ENCODE measurements at places on chromosomes 6 and 20.
A peak's percentile ranks its signal among the peaks of the same experiment; 100 is the strongest.

DNA sequence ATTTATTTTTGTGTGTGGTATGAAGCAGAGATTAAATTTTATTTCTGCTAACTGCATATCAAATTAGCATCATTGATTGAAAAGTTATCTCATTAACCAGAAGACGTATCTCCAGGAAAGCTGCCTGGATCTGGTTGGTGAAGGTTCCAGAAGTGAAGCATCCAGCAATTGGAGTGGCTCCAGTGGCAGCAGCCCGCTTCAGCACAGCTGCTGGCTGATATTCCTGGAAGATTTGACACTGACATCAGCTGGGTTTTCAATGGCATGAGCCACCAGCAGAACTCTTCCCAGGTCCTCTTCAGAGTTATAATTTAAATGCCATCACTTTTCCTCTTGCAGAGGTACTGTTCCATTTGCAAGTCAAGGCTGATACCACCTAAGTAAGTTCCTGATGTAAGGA is 363.5 kb downstream of the BCKDHB start:
- no peaks in the 10 kb centered on the region for H3K36me3 ChIP-seq
- H3K4me1 ChIP-seq = no peaks in the 10 kb centered on the region
- H3K4me3 ChIP-seq = no peak overlapping the region

DNA sequence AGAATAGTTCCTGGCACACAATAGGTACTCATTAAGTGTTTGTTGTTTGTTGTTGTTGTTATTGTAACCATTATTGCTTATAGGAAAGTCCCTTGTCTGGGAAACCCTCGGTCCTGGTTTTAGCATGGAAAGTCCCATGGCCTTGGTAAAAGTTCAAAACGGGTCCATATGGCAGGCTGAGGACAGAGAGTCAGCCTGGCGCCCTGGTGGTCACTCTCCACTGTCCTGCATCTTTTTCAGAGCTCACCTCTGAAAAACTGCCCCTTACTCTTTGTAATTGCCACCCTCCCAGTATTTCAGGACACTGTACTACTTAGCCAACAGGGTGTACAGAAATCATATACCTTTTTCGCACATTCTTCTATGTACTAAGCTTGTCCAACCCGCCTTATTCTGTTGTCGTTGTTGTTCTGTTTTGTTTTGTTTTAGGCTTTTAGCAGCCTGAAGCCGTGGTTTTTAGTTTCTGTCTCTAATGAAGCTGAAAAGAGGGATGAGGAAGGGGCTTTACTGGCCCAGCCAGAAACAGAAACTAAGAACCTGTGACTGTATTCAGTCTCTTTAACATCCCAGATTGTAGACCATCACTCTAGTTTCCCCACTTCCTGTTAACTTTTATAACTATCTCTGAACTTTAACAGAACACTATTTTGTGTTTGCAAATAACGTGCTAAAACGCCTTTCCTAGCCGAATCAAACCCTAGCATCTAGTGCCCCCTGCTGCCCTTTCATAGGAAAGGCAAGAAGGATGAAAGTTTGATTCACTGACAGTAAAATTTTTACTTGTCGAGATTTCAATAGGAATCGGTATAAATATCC is 7.6 kb upstream of the TMEM14A start:
- H3K4me1 ChIP-seq = no peaks in the 10 kb centered on the region
- no peaks in the 10 kb centered on the region for H3K36me3 ChIP-seq
- DNase-seq = no peak

GRCh38 chr6:48695872-48696271 is 584.9 kb upstream of the PTCHD4 start:
- H3K4me1 ChIP-seq = no peaks in the 10 kb centered on the region
- no peaks in the 10 kb centered on the region for H3K27me3 ChIP-seq

- H3K27ac ChIP-seq = peak overlapping the region; percentile 40
- no peaks in the 10 kb centered on the region for H3K36me3 ChIP-seq
- no peaks in the 10 kb centered on the region for H3K4me1 ChIP-seq
- H3K27me3 ChIP-seq = no peaks in the 10 kb centered on the region
- no peak overlapping the region for H3K4me3 ChIP-seq
Measured at GRCh38 chr20:21183722-21184121, 57.8 kb downstream of the KIZ start.

DNA sequence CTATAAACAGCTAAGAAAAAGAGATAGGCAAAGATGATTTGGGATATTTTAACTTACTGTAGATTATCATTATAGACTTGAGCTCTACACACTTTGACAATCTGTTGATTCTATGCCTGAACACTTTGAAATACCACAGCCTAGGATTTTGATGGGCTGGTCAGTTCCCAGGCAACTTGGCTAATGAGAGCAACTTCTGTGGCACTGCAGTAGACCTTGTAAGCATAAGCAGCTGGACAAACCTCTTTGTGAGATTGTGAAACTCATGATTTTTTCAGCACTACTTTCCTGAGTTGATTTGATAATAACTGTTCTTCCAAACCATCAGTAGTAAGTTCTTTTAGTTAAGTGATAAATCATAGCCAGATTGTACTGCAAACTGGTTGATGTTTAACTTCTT is 27.1 kb upstream of the ELOVL5 start:
- no peak for DNase-seq
- H3K27me3 ChIP-seq = no peaks in the 10 kb centered on the region
- H3K36me3 ChIP-seq = no peaks in the 10 kb centered on the region
- no peak overlapping the region for H3K4me3 ChIP-seq
- no peaks in the 10 kb centered on the region for H3K4me1 ChIP-seq
- H3K27ac ChIP-seq = no peak overlapping the region

- no peaks in the 10 kb centered on the region for H3K27me3 ChIP-seq
- no peak overlapping the region for H3K27ac ChIP-seq
- no peak overlapping the region for H3K4me3 ChIP-seq
- DNase-seq = no peak
- no peaks in the 10 kb centered on the region for H3K4me1 ChIP-seq
Measured at GRCh38 chr20:2382833-2383232, 2.1 kb downstream of the TGM6 start.

GRCh38 chr20:36606158-36607066 is 833 bp downstream of the RAB5IF start:
- H3K27me3 ChIP-seq = no peaks in the 10 kb centered on the region
- H3K4me3 ChIP-seq = peak overlapping the region; percentile 78
- peaks cover 8% of the 10 kb centered on the region for H3K4me1 ChIP-seq
- peak overlapping the region; percentile 80 for H3K27ac ChIP-seq
- no peak for DNase-seq
- H3K36me3 ChIP-seq = no peaks in the 10 kb centered on the region

GRCh38 chr20:43789593-43789992 is 62.8 kb upstream of the GTSF1L start:
- no peaks in the 10 kb centered on the region for H3K27me3 ChIP-seq
- DNase-seq = no peak
- no peaks in the 10 kb centered on the region for H3K4me1 ChIP-seq
- H3K36me3 ChIP-seq = no peaks in the 10 kb centered on the region
- no peak overlapping the region for H3K27ac ChIP-seq

DNA sequence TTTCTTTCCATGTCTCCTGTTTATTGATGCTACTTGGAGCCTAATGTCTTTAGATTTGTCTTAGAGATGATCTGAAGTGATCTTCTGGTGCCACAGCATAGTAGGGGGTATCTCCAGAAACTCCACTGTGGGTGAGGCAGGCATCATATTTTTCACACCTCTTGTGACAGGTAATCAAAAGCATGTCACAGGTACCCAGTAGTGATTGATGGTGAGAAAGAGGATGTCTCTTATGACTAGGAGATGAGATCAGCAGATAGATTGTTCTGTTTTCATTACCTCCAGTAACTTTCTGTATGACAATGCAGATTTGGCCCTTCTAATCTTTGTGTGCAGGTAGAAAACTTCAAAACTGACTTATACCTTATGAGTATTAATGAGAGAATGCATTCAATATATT is 13.5 kb downstream of the NCOA7 start:
- H3K27me3 ChIP-seq = no peaks in the 10 kb centered on the region
- H3K4me1 ChIP-seq = peaks cover 2% of the 10 kb centered on the region
- DNase-seq = no peak
- no peak overlapping the region for H3K27ac ChIP-seq
- no peak overlapping the region for H3K4me3 ChIP-seq
- H3K36me3 ChIP-seq = no peaks in the 10 kb centered on the region

- H3K27me3 ChIP-seq = no peaks in the 10 kb centered on the region
- no peak overlapping the region for H3K4me3 ChIP-seq
- H3K36me3 ChIP-seq = no peaks in the 10 kb centered on the region
- H3K27ac ChIP-seq = no peak overlapping the region
Measured at GRCh38 chr6:80541181-80541580, 434.7 kb downstream of the BCKDHB start.

- peak; percentile 52 for DNase-seq
- H3K4me3 ChIP-seq = peak overlapping the region; percentile 70
- H3K36me3 ChIP-seq = no peaks in the 10 kb centered on the region
- no peaks in the 10 kb centered on the region for H3K4me1 ChIP-seq
Measured at GRCh38 chr6:93416571-93417420, 2.6 kb downstream of the EPHA7 start.

DNA sequence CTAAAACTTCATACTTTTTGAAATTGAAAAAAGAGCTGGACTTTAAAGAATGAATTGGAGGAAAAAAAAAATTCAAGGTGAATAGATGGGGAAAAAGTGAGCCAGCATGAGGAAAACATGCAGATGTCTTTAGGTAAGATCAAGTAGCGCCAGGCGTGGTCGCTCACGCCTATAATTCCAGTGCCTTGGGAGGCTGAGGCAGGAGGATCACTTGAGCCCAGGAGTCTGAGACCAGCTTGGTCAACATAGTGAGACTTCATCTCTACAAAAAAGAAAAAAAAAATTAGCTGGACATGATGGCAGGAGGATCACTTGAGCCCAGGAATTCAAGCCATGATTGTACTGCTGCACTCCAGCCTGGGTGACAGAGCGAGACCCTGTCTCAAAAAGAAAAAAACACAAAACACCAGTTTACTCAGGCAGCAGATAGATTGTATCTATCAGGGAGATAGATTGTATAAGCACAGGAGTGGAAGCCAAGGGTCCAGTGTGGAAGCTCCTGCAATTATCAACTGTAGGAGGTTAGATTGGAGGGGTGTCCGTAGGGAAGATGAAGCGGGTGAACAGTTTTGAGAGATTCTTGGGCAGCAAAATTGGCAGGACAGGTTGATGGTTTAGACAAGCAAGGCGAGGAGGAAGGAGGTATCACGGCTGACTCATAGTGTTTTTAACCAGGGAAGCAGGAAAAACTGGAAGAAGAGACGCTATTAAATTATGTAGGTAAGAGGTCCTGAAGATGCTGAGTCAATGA is 97.6 kb upstream of the ZNF217 start:
- H3K27ac ChIP-seq = peak overlapping the region; percentile 15
- H3K27me3 ChIP-seq = no peaks in the 10 kb centered on the region
- H3K4me1 ChIP-seq = no peaks in the 10 kb centered on the region

DNA sequence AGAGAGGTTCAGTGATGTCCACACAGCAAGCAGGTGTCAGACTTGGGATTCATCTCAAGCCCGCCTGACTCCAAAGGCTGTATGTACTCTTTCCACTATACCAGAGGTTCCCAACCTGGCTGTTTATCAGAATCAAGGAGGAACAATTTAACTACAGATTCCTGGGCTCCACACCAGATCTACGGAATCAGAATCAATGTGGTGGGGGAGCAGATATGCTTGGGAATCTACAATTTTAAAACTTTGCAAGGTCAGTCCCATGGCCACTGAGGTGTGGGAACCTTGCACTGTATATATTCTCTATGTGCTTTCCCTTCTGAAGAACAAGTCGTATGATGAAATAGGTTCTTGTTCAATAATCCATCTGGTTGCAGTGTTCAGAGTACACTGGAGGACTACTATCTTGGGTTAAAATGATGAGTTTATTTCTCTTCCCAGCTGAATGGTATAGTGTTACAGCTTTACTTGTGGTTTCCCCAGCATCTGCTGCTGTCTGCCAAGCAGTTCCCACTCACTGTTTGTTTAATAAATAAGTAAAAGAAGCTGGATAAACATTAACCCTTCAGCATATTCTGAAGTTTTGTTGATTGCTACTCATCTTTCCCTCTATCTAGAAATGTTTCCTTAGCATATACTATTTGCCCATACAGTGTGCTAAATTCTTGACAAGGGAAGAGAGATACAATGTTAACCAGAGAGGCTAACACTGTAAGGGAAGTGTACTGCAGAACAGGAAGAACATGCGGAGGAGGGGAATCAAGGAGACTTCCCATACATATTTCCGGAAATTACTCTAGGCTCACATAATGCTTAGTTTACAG is 9.9 kb downstream of the TTI1 start:
- no peak overlapping the region for H3K27ac ChIP-seq
- H3K4me3 ChIP-seq = no peak overlapping the region
- H3K4me1 ChIP-seq = no peaks in the 10 kb centered on the region
- H3K36me3 ChIP-seq = peaks cover 3% of the 10 kb centered on the region
- H3K27me3 ChIP-seq = no peaks in the 10 kb centered on the region

- H3K4me1 ChIP-seq = no peaks in the 10 kb centered on the region
- H3K27me3 ChIP-seq = no peaks in the 10 kb centered on the region
- DNase-seq = no peak
- H3K27ac ChIP-seq = peak overlapping the region; percentile 80
Measured at GRCh38 chr6:111580826-111581505, 24.7 kb downstream of the TRAF3IP2 start.

GRCh38 chr6:23077772-23078171 is 508.4 kb downstream of the HDGFL1 start:
- no peaks in the 10 kb centered on the region for H3K36me3 ChIP-seq
- no peak overlapping the region for H3K27ac ChIP-seq
- H3K4me1 ChIP-seq = no peaks in the 10 kb centered on the region
- DNase-seq = no peak

- DNase-seq = no peak
- H3K36me3 ChIP-seq = no peaks in the 10 kb centered on the region
- H3K27me3 ChIP-seq = no peaks in the 10 kb centered on the region
Measured at GRCh38 chr20:43971267-43971666, 56.6 kb downstream of the TOX2 start.

DNA sequence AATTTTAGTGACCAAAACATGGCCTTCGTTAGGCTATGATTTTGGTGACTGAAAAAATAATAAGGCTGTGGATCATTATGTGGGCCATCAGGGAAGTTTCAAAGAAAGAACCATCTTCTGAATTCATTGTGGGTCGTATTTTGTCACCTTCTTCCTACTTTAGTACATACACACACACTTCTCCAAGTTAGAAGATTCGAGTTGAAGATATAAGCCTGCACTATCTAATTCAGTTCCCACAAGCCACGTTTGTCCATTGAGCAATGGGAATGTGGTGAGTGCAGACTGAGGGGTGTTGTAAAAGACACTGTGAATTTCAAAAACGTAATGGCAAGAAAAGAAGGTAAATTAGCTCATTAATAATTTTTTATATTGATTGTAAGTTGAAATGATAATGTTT is 766.0 kb downstream of the KIF16B start:
- no peaks in the 10 kb centered on the region for H3K36me3 ChIP-seq
- H3K27me3 ChIP-seq = no peaks in the 10 kb centered on the region
- no peaks in the 10 kb centered on the region for H3K4me1 ChIP-seq
- H3K27ac ChIP-seq = no peak overlapping the region

DNA sequence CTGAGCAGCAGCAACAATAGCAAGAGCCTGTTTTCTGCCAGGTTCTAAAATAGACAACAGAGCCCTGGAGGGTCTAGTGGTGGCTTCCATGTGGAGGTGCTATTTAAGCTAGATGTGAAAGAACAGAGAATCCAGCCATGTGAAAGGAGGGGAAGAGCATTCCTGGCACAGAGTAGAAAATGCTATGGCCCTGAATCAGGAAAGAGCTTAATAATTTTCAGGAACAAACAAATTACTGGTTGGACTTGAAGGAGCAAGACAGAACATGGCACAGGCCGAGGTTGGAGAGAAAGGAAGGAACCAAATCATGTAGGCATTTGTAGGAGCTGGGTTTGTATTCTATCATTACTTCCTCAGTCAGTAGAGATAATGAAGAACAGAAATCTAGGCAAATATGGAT is 98.3 kb downstream of the AIG1 start:
- H3K36me3 ChIP-seq = no peaks in the 10 kb centered on the region
- no peak for DNase-seq
- no peaks in the 10 kb centered on the region for H3K4me1 ChIP-seq
- no peaks in the 10 kb centered on the region for H3K27me3 ChIP-seq
- no peak overlapping the region for H3K4me3 ChIP-seq
